Cerebellar nuclear complex (tissue), 1 donor: ENCODE measurements at places on chromosomes 4 and X.

DNA sequence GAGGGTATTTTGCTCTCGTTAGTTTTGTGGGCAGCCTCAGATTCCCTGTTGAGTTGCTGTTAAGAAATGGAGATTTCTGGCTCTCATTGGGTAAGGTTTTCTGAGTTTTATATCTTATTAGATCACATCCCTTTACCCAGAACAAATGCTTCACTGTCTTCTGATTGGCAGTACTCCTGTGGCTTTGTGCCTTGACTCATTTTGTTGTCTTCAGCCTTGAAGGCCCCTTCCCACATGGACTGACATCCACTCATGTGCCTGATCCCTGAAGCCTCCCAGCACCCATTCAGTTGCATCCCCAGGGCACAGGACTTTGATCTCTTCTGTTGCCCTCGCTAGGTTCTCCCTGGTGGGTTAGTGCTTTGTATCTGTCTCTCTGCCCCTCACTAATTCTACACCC is 10.4 kb downstream of the MED28 start:
- no peak for DNase-seq

GRCh38 chr4:164613792-164614191 is 140.1 kb upstream of the SMIM31 start:
- no peak for DNase-seq

DNA sequence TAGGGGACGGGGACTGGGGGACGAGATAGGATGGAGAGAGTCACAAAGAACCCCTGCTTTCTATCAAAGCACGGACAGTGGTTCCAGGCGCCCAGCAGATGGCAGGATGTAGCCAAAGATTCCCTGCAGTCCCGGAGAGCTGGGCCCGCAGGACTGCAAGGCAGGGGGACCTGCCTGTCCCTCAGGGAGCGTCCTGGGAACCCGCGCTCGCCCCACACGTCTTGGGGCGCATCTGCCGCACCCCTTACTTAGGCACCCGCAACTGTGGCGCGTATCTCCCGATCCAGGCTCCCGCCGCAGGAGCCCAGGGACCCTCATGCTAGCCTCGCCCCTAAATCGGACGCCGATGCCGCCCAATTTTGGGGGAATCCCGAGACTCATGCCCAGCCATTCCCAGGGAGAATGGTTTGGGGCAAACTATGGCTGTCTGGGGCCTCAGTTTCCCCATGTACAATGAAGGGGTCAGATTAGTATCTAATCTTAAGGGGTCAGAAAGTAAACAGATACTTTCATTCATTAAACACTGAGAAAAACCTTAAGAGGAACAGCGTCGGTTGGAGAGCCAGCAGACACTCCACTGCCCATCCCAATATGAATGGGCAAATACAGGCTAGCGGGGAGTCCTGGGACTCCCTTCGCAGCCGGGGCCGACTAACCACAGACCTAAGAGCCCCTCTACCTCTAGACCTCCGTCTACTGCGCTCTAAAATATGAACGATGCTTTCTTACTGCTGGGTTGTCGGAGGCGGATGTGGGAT is 581 bp upstream of the STK32B start:
- no peak for DNase-seq

DNA sequence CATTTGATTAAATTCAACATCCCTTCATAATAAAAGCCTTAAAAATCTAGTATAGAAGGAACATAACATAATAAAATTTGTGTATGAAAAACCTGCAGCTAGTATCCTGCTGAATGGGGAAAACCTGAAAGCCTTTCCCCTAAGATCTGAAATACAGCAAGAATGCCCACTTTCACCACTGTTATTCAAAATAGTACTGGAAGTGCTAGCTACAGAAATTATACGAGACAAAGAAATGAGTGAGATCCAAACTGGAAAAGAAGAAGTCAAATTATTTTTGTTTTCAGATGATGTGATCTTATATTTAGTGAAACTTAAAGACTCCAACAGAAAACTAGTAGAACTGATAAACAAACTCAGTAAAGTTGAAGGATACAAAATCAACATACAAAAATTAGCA is 152.9 kb downstream of the RTL3 start:
- DNase-seq = no peak

DNA sequence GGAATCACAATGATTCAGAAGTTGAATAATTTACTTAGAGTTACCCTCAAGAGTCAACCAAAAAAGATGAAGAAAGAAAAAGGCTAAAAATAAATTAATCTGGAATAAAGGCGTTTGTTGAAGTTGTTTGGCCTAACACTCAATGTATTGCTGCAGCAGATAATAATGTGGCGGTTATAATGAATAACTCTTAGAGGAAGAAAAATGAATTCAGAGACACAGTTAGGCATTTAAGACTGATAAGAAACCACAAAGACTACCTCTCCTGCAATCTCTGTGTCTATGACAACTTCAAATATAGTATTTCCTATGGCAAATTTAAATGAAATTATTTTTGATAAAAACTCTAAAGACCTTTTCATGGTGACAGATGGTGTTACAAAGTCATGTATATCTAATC is 1369.1 kb upstream of the AGA start:
- no peak for DNase-seq

GRCh38 chr4:11606078-11606477 is 177.4 kb upstream of the HS3ST1 start:
- DNase-seq = no peak

DNA sequence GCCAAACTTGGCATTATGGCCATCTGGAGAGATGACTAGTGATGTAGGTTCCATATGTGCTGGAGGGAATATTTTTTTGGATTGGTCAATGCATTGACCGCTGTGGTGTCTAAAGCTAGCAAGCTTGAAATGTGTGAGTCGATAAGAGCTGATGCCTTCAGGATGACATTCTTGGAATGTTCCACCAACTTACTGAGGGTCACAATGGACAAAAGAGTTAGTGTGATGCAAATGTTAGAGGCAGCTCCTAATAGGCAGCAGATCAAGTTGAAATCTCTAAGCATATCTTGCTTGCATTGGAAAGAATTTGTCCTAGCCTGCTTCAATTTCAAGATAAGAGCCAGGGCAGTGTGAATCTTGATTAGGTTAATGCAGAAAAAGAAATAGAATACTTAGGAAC is 210.4 kb upstream of the AFF2 start:
- no peak for DNase-seq

DNA sequence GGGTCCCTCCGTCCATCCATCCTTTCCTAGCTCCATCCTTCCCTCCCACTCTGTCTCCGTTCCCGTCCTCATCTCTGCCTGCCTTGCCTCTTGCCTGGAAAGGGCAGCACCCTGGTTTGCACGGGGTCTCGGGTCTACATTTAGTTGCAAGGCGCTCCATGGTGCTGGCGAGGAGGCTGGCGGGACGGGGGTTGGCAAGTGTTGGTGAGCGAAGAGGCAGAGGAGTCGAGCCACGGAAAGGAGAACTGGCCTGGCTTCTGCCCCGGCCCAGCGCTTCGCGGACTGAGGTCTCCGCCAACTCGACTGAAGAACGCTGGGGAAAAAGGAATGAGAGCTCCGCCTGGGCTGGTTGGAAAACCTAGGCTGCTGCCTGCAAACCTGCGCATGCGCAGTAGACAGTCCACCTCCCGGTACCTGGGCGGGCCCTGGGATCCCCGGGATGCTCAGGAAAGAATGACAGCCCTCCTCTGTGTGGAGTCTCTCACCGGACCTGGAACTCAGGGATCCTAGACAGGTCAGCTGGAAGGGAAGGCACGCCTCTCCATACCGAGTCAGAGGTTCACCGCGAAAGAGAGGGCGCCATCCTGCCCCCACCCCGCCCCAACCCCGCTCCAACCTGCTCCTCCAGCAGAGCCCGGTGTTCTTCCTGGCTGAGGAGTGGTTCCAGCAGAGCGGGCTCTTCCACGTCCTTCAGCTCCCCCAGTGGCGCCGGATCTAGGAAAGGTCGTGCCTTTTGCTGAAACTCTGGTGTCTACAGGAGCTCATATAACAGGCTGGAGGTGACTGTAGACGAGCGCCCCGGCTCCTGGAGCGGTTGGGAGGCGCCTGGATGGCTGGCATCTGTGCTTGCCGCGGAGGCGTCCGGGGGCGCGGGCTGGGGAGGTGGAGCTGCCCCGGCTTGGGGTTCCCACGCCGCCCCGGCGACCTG is 6.0 kb downstream of the FRG2 start:
- DNase-seq = no peak

DNA sequence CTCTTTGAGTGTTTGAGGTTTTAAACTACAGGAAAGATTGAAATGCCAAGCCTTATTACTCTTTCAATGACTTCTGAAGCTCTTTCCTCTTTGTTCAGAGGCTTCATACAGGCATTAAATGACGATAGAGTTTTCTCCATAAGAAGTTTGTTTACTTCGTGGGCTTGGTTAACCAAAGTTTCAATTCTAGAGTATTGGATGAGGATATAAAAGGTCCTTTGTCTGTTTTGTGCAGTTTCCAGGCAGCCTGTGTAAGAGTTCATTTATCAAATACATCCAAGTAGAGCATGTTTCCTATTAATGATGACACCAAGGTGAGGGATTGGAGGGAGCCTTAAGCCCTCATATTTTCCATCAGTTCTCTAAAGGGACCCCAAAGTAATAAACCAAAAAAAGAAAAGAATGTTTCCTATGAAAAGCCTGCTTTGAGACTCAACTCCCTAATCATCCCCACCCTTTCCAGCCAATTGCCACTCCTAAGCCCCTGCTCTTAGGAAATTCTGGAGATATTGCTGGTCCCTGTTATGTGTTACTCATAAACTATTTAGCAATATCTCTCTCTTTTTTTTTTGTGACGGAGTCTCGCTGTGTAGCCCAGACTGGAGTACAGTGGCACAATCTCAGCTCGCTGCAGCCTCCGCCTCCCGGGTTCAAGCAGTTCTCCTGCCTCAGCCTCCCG is 106.2 kb upstream of the IL13RA1 start:
- no peak for DNase-seq

DNA sequence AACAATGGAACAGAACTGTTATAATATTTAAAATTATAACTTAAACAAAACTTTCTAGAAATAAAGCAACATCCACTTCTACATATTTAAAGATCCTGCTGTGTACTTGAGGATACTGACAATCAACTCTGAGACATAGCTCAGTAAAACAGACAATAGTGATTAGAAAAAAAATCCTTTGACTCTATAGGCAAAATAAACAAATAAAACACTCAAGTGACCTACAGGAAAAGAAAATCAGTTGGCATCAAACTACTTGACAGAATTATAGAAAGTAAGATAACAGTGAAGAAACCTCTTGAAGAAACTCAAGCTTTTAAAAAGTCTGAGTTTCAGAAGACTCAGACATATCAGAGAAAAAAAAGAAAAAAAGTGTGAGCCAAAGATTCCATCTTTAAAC is 55.9 kb upstream of the THOC2 start:
- no peak for DNase-seq

DNA sequence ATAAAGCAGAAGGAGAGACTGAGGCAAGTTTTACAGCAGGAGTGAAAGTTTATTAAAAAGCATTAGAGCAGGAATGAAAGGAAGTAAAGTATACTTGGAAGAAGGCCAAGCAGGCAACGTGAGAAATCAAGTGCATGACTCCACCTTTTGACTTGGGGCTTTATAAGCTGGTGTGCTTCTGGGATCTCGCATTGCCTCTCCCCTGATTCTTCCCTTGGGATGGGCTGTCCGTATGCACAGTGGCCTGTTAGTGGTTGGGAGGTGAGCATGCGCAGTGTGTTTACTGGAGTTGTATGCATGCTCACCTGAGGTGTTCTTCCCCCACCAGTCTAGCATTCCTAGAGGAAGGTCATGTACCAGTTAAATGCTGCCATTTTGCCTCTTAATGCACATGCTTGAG is 29.1 kb upstream of the C1QTNF7 start:
- DNase-seq = no peak

GRCh38 chr4:79650794-79651431 is 242.9 kb upstream of the GK2 start:
- DNase-seq = no peak

DNA sequence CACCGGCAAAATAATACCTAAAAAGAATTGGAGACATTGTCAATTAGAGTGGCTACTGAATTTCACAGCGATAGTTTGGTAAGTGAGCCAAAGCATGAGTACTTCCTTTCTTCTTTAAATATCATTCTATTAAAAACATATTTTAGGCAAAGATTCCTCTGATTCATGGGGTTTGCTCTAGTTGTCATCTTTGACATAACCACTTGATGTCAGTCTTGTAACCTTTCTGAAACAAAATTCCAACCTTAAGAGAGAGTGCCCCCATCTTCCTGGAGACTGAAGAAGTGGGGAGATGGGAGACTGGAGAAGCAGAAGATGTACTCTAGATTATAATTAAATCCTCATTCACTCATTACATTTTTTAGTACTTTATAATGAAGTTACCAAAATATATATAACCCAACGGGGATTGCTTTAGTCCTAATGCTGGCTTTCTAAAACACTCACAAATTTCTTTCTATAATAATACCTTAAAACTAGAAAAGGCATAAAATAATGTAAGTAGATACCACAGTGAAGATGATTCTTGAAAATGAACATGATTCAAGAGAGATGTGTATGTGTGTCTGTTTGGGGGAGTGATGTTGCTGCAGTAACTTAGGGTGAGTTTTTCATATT is 96.4 kb downstream of the EMCN start:
- no peak for DNase-seq
